ENCODE measurements at places on chromosomes 7 and 10.
A peak's percentile ranks its signal among the peaks of the same experiment; 100 is the strongest.

- DNase-seq: no peak
Measured at GRCh38 chr10:105291571-105291970, 650.5 kb downstream of the SORCS3 start.

DNA sequence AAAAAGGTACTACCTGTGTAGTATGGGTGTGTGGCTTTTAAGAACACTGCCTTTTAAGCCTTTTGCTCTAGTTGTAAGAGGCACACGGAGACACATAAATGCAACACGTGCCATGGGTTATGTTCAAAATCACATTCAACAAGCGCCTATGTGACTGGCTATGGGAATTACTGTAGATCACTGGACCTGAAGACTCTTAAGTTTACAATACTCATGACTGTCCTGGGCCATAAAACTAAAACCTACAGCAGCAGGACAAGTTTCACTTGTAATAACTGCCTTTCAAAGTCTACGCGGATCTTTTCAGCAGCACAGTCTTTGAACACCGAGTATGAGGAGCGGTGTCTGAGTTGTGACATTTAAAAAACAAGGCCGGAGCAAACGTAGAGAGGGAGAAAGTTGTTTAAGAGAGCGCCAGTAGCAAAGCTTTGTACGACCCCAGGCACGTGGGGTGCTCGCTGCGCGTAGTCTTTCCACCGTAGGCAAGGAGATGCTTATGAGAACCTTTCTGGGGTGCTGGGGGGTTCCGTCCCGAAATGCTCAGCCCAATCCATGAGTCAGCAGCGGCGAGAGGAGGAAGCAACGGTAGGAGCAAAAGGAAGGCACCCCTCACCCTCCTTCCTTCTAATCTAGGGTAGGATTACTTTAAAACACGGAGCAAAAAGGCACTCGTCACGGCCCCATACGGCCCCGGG is 662 bp downstream of the DNAJC2 start:
- peak; percentile 11 for DNase-seq

- DNase-seq: peak; percentile 30
Measured at GRCh38 chr10:50622706-50623662, 772 bp downstream of the SGMS1 start.

GRCh38 chr7:106166651-106167342 is 54.7 kb upstream of the SYPL1 start:
- peak; percentile 70 for DNase-seq

DNA sequence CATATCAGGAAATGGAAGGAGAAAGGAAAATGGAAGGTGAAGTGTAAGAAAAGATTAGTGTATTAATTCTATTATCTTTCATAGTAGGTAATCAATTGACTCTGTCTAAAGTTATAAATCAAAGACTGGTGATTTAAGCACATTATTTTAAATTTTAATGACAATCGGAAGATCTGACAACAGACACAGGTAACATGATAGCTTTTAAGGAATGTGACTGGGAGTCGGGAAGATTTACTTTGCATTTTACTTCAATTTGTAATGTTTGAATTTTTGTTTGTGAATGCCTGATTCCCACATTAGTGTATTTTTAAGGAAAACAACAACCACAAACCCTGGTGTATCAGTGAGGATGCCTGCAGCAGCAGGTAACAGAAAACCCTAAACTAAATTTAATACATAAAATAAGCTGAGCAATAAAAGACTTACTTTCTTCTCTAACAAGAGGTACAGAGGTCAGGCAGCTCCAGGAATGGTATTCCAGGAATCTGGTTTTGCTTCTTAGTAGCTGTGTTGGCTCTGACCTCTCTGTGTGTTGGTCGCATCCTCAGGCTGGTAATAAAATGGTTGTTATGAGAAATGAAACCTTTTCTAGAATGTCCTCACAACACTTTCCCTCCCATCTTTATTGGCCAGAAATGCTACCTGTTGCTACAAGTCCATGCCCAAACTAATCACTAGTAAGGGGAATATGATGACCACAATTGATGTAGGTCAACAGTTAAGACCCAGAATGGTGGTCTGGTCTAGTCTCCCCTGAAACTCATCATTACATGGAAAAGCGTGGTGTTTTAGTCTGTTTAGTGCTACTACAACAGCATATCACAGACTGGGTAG is 12.2 kb downstream of the DNAJB9 start:
- DNase-seq: no peak

DNA sequence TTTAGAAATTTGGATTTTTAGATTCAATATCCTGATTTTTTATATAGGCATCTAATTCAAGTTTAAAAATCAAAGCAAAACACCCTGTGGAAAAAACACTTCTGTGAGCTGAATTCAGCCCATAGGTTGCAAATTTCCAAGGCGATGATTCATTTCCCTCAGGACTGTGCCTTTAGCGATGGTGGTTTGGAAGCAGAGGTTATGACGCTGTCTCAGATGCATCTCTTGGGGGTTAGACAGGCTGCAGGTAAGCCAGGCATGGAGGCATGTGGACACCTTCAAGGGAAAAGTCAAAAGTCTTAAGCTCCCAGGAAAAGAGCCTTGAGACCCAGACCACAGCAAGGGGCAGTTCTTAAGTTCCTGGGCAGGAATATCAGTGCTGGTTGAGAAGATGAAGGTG is 9.5 kb upstream of the FRA10AC1 start:
- no peak for DNase-seq

DNA sequence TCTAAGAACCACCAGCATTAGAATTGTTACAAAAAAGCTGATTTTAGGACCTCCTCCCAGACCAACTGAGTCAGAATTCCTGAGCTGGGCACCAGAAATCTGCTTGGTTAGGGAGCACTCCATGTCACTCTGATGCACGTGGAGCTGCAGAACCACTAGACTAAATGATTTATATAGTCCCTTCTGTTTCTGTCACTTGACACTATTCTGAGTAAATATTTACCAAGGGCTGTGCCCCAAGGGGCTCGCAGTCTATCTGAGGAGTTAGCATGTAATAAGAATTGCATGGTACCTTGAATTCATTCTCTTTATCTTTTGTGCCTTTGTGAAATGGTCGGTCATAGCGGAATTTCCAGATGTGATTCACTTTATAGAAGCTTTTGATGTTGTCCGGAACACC is 196.0 kb upstream of the IMMP2L start:
- DNase-seq: no peak

DNA sequence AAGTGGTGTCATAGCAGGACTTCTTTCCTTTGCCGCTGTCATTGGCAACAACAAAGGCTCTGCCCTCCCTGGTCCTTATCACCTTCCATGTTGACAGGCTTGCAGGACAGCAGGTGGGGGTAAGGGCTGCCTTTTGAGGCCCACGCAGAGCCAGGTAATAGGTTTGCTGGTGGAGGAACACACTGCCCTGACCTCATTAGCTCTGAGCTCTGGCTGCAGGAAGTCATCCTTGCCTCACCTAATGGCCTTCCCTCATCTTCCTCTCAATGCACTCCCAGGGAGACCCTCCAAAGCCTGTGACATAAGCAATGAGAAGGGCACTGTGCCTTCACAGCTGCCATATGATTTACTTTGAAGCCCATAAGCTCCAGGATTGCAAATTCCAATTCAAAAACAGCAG is 1205.2 kb upstream of the AUTS2 start:
- no peak for DNase-seq

Data from NCI-H526 (cell line).